Foreskin fibroblast (primary cell): ENCODE measurements at places on chromosomes 5 and 9.

DNA sequence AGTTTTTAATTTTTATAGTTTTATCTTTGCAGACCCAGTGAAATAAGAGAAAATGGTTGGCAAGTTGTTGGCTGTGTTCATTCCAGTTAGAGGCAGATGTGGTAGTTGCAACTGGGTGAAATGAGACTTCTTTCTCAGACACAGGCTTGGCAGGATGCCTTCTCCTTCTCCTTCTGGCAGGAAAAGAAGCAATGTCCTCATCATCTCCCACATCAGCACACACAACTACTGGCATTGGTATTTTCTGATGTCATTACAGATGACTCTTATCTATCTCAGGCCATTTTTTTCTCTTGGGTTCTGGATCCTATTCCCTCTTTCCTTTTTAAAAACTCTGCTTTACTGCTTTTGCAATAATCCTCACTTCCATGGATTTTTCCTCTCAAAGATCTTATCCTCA lies 103.3 kb upstream of the EDIL3 start:
- DNase-seq = peak; percentile 32

DNA sequence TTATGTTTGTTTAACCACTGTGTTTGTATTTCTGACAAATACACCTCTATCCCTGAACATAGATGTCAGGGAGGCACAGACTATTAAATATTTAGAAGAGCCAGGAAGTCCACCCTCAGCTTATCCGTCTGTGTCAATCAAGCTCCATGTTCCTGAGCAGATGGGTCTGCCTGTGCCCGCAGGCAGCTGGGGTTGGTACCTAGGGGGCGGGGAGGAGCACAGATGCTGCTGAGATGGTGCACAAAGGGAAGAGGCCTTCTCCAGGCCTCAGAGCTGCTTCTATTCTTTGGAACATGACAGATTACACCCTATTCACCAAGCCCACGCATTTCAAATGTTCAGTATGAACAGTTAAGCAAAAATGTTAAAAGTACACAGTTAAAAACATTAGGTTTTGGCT lies 142.1 kb downstream of the EPB41L4A start:
- no peak for DNase-seq

DNA sequence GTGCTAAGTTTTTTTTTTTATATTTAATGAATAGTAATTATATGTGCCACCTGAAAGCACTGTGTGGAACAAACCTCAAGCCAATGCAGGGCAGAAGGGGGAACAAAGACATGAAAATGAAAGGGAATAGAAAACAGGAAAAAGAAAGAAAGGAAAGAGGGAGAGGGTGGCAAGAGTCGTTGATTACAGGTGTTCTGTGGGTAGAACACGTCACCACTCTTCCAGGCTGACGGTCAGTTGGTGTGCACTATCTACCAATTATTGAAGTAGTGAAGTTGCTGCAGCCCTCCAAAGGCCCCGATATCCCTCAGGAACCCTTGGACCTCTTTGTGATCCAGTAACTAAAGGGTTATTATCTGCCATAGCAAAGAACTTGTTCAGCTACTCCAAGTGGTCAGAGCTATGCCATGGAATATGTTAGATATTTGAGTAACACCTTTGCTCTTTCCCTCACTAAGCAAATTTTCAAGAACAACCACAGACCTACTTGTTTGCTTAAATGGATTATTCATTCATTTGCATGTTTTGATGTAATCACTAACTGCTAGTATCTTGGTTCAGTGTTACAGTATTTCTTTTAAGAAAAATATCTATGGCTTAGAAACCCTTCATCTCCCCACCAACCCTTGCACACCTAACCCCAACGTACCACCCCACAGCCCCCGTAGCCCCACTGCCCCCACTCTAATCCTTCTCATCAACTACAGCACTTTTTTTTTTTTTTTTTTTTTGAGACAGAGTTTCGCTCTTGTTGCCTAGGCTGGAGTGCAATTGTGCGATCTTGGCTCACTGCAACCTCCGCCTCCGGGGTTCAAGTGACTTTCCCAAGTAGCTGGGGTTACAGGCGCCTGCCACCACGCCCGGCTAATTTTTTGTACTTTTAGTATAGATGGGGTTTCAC lies 31.3 kb downstream of the FYB1 start:
- DNase-seq = no peak

GRCh38 chr5:137833463-137833862 lies 34.2 kb upstream of the MYOT start:
- peak; percentile 67 for DNase-seq

- no peak for DNase-seq
These were observed 186.8 kb upstream of the PRLR start for GRCh38 chr5:35417040-35417439.

GRCh38 chr9:78781681-78782080 lies 484.8 kb downstream of the PSAT1 start:
- peak; percentile 58 for DNase-seq

DNA sequence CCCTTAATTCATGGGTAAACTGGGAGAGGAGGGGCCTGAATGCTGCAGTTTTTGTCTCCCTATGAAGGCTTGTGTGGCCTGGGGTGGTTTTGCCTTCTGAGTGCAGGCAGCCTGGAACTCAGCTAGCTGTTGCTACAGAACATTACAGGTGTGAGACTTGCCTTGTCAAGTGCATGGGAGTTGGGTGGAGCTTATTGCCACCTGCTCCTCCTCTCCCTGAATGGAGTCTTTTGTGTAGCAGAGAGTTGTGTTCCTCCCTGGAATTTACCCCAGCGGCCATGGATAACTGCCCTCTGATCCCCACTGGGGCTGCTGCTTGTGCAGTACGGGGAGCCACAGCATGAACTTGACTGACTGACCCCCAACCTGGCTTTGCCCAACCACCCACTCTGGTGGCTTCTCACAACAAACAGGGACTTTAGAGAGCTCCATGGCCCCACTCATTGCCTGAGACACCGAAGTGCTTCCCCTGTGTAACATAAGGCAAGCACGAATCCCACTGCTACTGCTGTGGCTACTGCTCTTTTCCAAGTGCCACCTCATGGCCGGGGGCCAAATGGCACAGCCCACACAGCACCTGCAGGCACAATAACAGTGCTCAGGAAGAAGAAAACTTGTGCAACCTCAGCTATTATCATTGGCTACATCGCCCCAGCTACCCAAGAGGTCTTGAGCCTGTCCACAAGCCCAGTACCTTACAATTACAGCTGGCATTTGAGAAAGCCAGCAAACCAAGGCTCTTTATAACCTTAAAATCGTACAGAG lies 942.9 kb downstream of the CDH18 start:
- DNase-seq = no peak

DNA sequence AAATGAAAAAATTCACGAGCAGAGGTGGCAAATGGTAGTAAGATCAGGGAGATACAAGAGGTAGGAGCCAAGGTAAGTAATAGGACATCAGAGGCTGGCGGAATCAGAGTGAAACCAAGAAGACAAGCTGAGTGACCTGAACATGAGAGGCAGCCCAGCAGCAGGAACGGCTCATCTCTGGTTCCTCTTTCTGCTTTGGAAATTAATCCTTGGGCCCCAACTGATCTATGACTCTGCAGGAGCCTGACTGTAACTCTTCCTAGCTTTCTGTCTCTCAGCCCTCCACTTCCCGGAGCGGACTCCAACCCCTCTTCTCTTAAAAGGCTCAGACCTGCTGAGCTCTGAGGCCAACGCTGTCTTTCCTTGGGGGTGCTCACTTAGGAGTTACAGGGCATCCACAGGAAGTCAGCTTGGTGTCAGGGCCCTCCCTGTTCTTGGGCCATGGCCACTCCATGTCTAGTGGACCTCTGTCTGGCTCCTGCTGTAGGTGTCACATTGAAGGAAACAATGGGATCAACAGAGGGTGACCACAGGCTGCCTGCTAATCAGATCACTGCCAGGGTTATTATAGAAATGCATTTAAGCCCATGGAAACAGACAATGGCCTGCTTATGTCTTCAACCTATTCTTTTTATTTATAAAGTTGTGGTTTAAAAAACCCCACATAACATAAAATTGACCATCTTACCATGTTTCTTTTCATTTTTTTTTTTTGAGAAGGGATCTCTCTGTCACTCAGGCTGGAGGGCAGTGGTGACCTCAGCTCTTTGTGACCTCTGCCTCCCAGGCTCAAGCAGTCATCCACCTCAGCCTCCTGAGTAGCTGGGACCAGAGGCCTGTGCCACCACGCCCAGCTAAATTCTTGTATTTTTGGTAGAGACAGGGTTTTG lies 22.5 kb upstream of the SHB start:
- DNase-seq = no peak

- peak; percentile 81 for DNase-seq
These were observed 72.7 kb upstream of the NREP start for GRCh38 chr5:111829701-111830100.

DNA sequence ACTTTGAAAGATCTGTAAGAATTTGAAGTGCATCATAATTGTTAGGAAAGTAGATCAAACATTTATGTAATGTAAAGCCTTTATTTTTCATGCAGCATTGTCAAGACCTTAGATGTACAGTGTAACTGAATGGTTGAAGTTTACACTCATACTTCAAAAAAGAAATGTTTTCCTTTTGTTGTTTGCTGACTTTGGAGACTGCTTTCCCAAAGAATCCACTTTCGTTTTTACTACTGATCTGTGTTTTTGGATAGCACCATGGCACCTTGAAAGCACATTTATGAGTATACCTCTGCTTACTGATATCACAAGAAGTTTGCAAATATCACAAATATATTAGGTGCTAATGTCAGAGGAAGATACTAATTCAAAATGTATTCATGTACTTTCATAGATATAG lies 50.0 kb downstream of the PIP5K1B start:
- DNase-seq = no peak

GRCh38 chr5:9523090-9523823 lies 22.6 kb downstream of the SEMA5A start:
- DNase-seq = peak; percentile 43

GRCh38 chr9:84374013-84374412 lies 33.5 kb upstream of the SLC28A3 start:
- DNase-seq = no peak

- peak; percentile 38 for DNase-seq
These were observed 1941.4 kb upstream of the NUDT12 start for GRCh38 chr5:105503950-105504349.

DNA sequence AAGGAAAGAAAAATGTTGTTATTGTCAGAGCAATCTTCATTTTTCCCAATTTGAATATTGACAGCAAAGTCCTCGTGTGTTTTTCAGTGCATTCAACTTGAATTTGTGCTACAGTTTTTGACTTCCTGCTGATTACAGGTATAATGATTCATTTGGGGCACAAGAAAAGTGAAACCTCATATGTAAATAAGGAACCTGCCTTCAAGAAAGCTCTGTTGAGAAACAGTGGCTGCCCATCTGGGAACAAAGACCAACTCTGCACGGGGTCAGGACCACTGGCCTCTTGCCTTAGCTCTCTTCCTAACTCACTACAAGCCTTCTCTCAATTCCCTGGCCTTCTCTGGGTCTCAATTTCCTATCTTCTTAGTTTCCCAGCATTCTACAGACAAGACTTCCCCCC lies 21.0 kb downstream of the TIMD4 start:
- no peak for DNase-seq
